ENCODE measurements at places on chromosomes 1 and 21. TPM values are rescaled to one million over a fixed set of nuclear protein-coding genes. Genes with fewer than 3 reads are reported as not detected.

The HCRTR1 gene
- not detected for total RNA-seq

The ARTN gene
- 12.9 TPM for total RNA-seq

GRCh38 chr21:31957631-31958030 is 84.8 kb downstream of the HUNK start:
- no peaks in the 10 kb centered on the region for H3K36me3 ChIP-seq
- no peaks in the 10 kb centered on the region for H3K4me1 ChIP-seq
- H3K4me3 ChIP-seq, result no peak overlapping the region
- no peaks in the 10 kb centered on the region for H3K27me3 ChIP-seq

GRCh38 chr21:42584296-42584641 is 69.2 kb upstream of the PDE9A start:
- no peaks in the 10 kb centered on the region for H3K4me1 ChIP-seq
- H3K4me3 ChIP-seq, result no peak overlapping the region
- no peaks in the 10 kb centered on the region for H3K27me3 ChIP-seq
- DNase-seq, result no peak
- H3K27ac ChIP-seq, result no peak overlapping the region
- H3K36me3 ChIP-seq, result no peaks in the 10 kb centered on the region

The HNRNPCL2 gene
- not detected for total RNA-seq

- no peaks in the 10 kb centered on the region for H3K36me3 ChIP-seq
- no peak overlapping the region for H3K27ac ChIP-seq
- no peak overlapping the region for H3K4me3 ChIP-seq
- H3K4me1 ChIP-seq, result peaks cover 8% of the 10 kb centered on the region
- H3K27me3 ChIP-seq, result no peaks in the 10 kb centered on the region
Measured at GRCh38 chr1:63710761-63711380, 62.9 kb upstream of the ROR1 start.

GRCh38 chr1:180633057-180634056 is 1.5 kb downstream of the XPR1 start:
- no peaks in the 10 kb centered on the region for H3K27me3 ChIP-seq
- H3K4me3 ChIP-seq, result no peak overlapping the region
- no peak for DNase-seq
- no peaks in the 10 kb centered on the region for H3K36me3 ChIP-seq
- no peak overlapping the region for H3K27ac ChIP-seq

The LZIC gene
- total RNA-seq, result 21.7 TPM

DNA sequence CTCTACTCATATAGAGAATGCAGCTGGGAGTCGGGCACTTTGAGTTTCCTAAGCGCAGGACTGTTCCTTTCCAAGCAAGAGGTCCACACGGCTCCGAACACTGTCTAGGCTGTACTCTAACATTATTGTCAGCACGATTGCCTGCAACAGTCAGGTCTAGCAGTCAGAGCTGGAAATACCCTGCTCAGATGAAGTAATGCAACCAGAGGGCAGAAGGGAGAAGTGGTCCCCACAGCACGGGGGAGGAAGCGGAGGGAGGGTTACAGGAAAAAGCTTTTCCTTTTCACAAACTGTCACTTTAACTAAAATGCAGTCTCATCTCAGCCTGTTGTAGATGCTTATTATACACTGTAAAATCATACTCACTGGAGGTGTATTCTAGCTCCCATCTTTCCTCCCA is 98.9 kb upstream of the SLC44A3 start:
- H3K4me3 ChIP-seq, result no peak overlapping the region
- H3K27ac ChIP-seq, result no peak overlapping the region
- H3K36me3 ChIP-seq, result no peaks in the 10 kb centered on the region
- H3K4me1 ChIP-seq, result no peaks in the 10 kb centered on the region
- DNase-seq, result no peak

The GJB3 gene
- 123 TPM for total RNA-seq

DNA sequence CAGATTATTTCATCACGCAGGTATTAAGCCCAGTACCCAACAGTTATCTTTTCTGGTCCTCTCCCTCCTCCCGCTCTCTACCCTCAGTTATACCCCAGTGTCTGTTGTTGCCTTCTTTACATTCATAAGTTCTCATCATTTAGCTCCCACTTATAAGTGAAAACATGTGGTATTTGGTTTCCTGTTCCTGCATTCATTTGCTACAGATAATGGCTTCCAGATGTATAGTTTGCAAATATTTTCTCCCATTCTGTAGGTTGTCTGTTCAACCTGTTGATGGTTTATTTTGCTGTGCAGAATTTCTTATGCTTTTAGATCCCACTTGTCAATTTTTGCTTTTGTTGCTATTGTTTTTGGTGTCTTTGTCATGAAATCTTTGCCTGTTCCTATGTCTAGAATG is 21.1 kb upstream of the KCNH1 start:
- H3K27me3 ChIP-seq, result no peaks in the 10 kb centered on the region
- H3K36me3 ChIP-seq, result no peaks in the 10 kb centered on the region
- DNase-seq, result no peak
- H3K4me3 ChIP-seq, result no peak overlapping the region
- no peaks in the 10 kb centered on the region for H3K4me1 ChIP-seq
- H3K27ac ChIP-seq, result no peak overlapping the region

DNA sequence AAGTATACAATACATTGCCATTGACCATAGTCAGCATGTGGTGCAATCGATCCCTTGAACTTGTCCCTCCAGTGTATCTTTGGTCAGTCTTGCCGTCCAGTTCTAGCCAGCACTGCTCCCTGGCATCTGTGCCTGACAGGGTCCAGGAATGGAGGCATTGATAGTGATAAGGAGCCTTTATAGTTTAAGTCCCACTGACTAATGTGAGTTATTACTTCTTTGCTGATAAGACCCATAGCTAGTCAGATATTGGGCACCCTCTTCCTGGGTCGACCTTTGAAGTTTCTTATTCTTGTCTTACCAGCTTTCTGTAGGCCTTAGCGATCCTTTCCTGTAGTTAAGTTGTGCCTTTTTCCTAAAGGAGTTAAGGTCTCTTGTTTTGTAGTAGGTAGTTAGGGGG is 13.0 kb downstream of the UCK2 start:
- H3K27me3 ChIP-seq, result no peaks in the 10 kb centered on the region
- DNase-seq, result no peak
- peaks cover 54% of the 10 kb centered on the region for H3K4me1 ChIP-seq
- no peak overlapping the region for H3K4me3 ChIP-seq
- H3K27ac ChIP-seq, result no peak overlapping the region

DNA sequence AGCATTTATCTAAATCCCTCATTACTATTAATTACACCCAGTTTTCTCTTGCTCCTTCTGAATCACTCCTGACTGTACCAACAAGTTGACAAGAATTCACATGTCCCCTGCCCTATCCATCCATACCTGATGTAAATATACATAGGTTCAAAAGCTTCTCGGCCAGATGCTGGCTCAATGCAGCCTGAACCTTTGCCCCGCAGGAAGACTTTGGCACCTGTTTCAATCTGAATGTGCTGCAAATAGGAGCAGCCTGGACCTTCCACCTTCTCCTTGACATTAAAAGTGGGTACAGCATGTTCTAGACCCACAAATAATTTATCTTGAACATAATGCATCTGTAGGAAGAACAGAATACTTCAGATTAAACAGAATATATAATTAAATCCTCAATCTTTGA is 8.7 kb downstream of the KHDC4 start:
- no peak for DNase-seq
- H3K36me3 ChIP-seq, result peaks cover 100% of the 10 kb centered on the region
- no peaks in the 10 kb centered on the region for H3K27me3 ChIP-seq
- peaks cover 5% of the 10 kb centered on the region for H3K4me1 ChIP-seq
- no peak overlapping the region for H3K27ac ChIP-seq
- no peak overlapping the region for H3K4me3 ChIP-seq

The AMY2A gene
- total RNA-seq, result not detected

The EPHA2 gene
- 225 TPM for total RNA-seq

GRCh38 chr1:200767321-200767720 is 28.6 kb downstream of the CAMSAP2 start:
- H3K4me1 ChIP-seq, result peaks cover 7% of the 10 kb centered on the region
- no peak overlapping the region for H3K27ac ChIP-seq
- no peak for DNase-seq
- no peak overlapping the region for H3K4me3 ChIP-seq
- H3K36me3 ChIP-seq, result peaks cover 69% of the 10 kb centered on the region

DNA sequence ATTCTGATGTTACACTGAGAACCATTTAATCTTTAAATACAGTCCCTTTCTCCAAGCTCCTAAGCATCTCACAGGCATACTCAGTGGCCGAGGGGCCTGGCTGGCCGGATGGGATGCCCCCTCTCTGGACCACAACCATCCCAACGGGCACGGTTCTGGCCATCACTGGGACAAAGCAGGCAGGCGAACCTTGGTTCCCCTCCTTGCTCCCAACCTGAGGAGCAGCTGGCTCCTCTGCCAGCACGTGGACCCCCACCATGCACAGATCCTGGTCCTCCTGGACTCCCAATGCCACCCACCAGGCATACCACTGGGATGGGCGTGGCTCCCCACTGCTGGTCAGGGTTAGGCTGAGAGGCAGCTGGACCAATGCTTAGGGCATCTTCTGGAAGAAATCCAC is 19.8 kb upstream of the PRDM16 start:
- no peaks in the 10 kb centered on the region for H3K4me1 ChIP-seq
- no peak overlapping the region for H3K27ac ChIP-seq
- H3K27me3 ChIP-seq, result no peaks in the 10 kb centered on the region
- H3K36me3 ChIP-seq, result no peaks in the 10 kb centered on the region
- H3K4me3 ChIP-seq, result no peak overlapping the region

- H3K4me3 ChIP-seq, result no peak overlapping the region
- no peak for DNase-seq
- no peaks in the 10 kb centered on the region for H3K4me1 ChIP-seq
- no peaks in the 10 kb centered on the region for H3K36me3 ChIP-seq
- no peaks in the 10 kb centered on the region for H3K27me3 ChIP-seq
Measured at GRCh38 chr1:207002724-207003146, 29.8 kb downstream of the C1orf116 start.

GRCh38 chr1:170247751-170248521 is 102.2 kb downstream of the NTMT2 start:
- no peaks in the 10 kb centered on the region for H3K36me3 ChIP-seq
- no peak overlapping the region for H3K4me3 ChIP-seq
- no peaks in the 10 kb centered on the region for H3K27me3 ChIP-seq
- no peaks in the 10 kb centered on the region for H3K4me1 ChIP-seq

The NOTCH2 gene
- 57.4 TPM for total RNA-seq

GRCh38 chr1:40796939-40797667 is 13.5 kb downstream of the KCNQ4 start:
- H3K4me3 ChIP-seq, result no peak overlapping the region
- H3K27ac ChIP-seq, result no peak overlapping the region
- no peaks in the 10 kb centered on the region for H3K36me3 ChIP-seq
- peaks cover 30% of the 10 kb centered on the region for H3K4me1 ChIP-seq
- no peak for DNase-seq

DNA sequence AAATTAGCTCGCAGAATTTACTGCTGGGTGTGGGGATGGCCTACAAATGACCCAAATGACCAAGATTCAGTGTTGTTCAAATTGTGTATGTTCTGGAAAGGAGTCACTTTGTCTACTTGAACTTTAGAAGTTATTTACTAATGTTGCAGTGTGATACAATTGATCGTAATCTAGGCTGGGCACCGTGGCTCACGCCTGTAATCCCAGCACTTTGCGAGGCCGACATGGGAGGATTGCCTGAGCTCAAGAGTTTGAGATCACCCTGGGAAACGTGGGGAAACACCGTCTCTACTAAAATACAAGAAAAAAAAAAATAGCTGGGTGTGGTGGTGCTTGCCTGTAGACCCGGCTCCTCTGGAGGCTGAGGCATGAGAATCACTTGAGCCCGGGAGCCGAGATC is 57.6 kb upstream of the TMPRSS2 start:
- no peak for DNase-seq
- peaks cover 66% of the 10 kb centered on the region for H3K27me3 ChIP-seq
- no peak overlapping the region for H3K4me3 ChIP-seq
- no peak overlapping the region for H3K27ac ChIP-seq
- peaks cover 4% of the 10 kb centered on the region for H3K4me1 ChIP-seq

DNA sequence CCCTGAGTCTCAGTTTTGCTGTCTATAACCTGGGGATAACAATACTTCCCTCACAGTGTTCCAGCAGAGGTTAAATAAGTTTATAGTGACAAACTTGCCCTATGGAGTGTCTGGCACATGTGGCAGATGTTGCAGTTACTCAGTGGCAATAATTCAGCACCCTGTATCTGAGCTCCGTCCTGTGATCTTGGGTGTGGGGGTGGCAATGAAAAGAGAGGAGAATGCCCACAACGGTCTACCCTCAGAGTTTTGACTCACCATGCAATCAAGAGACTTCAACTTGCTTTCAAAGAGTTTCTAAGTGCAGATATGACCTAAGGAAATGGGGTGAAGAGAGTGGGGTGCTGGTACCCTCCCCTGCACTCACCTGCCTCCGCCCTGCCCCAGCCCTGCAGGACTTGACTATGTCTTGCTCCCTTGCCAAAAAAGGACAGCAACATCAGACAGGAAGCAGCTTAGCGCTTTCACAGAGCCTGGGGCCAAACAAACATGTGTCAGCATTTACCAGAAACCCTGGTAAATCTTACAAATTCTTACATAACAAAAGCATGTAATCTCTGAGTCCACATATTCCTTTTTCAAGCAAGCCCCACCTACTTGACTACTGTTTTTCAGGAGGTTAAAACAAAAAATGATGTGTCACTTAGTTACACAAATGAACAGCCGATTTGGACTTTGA is 185.1 kb upstream of the CAMK1G start:
- H3K27me3 ChIP-seq, result no peaks in the 10 kb centered on the region
- DNase-seq, result no peak
- H3K4me3 ChIP-seq, result no peak overlapping the region
- peaks cover 26% of the 10 kb centered on the region for H3K4me1 ChIP-seq

GRCh38 chr1:178487070-178487615 is 9.6 kb downstream of the CLEC20A start:
- no peaks in the 10 kb centered on the region for H3K36me3 ChIP-seq
- H3K4me1 ChIP-seq, result no peaks in the 10 kb centered on the region
- no peak for DNase-seq
- no peak overlapping the region for H3K27ac ChIP-seq

DNA sequence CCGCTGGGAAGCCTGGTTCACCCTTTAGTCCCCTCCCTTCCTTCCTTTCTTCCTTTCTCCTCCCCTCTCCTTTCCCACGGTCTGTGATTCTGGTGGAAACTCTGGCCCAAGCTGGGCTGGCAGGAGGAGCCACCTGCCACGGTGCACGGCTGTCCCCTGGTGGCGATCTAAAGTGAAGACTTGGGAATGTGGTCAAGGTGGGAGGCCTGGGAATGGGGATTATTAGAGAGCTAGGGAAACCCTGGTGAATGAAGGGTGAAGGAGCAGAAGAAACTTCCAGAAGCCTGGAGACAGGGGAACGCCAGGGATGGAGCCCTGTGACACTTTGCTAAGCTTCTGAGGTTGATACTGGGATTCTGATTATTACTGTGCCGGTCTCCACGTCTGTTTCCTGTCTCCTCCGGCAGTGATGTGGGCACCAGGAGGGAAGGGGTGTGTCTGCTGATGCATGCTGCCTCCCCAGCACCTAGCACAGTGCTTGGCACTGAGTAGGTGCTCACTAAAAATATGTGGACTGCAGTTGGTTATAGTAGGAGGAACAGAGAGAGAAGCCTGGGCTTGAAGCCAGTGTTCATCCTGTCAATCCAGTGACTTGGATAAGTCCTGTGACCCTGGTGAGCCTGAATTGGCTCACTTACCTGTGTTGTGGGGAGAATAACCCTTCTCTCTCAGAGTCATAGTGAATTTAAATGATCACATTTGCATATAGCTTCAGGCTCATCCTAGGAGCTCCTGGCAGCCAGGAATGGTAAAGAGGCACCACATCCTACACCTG is 71.2 kb upstream of the NBPF3 start:
- H3K27ac ChIP-seq, result no peak overlapping the region
- no peaks in the 10 kb centered on the region for H3K4me1 ChIP-seq
- DNase-seq, result no peak
- no peaks in the 10 kb centered on the region for H3K27me3 ChIP-seq
- H3K4me3 ChIP-seq, result no peak overlapping the region

The FHAD1 gene
- not detected for total RNA-seq

- no peak for DNase-seq
- no peaks in the 10 kb centered on the region for H3K4me1 ChIP-seq
- H3K27ac ChIP-seq, result no peak overlapping the region
- H3K4me3 ChIP-seq, result no peak overlapping the region
- no peaks in the 10 kb centered on the region for H3K27me3 ChIP-seq
Measured at GRCh38 chr1:107246775-107247345, 106.0 kb downstream of the NTNG1 start.

All from esophagus squamous epithelium (tissue), 5 donors.